Activated CD4-positive, alpha-beta T cell treated with anti-CD3 and anti-CD28 coated beads for 1 hour (primary cell): ENCODE measurements at places on chromosomes 7 and 10.

DNA sequence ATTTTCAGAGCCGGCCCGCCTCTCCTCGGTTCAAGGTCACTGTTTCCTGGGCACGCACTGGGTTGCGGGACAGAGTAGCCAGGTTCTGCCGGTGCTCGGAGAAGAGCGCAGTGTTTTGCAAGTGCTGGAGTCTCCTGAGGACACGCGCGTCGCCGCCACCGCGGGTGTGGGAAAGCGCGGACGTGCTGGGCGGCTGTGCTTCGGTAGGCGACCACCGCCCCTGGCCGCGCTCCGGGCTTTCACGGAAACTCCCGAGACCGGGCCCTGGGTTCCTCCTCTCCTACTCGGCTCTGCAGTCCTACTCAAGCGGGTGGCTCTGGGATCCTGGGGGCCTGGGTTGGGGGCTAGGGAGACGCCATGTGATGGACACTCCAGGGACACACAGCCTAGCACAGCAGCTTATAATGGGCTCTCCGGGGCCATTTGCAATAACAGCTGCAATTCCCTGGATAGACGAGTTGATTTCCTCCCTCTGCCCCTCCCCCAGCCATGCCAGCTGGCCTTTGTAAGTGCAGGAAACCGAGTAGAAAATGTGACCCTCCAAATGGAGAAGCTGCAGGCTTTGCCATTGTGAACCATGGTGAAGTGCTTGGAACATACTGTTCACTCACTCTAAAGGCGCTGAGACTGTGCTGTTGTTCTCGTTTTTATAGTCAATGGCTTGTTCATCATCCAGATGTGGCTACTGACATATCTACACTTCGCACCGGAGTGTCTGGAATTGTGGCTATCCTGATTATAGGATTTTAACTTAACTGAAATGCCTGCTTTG lies 2.1 kb downstream of the FRAT1 start:
- no peak for DNase-seq

DNA sequence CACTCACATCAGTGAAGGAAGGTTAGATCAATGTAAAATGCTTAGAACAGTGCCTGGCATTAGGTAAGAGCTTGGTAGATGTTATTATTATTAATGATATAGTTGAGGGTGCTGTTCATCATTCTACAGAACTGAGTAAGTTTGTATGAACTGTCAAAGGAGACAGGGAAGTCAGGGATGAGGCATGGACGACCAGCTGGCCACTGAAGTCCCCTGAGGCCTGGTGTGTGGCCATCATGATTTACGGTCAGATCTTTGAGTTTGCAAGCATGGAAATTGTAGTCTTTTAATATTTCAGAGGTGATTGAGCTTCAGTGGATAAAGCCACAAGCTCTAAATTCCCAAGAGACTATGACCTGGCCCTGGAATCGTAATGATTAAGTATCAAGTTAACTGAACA lies 6.9 kb downstream of the ARMC3 start:
- DNase-seq = no peak

- peak; percentile 73 for DNase-seq
Observed at GRCh38 chr7:7566651-7567611, at the start of gene MIOS. Gene MIOS (plus strand): TSS chr7:7566884. CDS start chr7:7572476, 5,592 bp downstream.

GRCh38 chr7:88071994-88072714 lies 138.1 kb downstream of the ADAM22 start:
- no peak for DNase-seq

DNA sequence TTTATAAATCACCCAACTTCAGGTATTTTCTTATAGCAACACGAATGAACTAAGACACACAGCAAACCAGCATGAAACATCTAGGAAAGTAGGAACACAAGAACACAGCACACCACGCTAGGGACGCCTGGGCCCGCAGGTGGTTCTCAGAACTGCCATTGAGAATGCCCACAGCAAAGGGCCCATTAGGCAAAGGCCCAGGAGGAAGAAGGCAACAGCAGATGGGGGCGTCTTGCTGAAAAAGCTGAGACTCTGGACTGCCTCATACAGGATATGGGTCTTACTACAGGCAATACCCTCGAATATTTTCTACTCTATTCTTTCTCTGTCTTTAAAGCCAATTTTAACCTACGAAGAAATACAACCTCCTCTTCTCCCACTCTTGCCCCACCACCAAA lies 77.3 kb downstream of the PARD3 start:
- no peak for DNase-seq

DNA sequence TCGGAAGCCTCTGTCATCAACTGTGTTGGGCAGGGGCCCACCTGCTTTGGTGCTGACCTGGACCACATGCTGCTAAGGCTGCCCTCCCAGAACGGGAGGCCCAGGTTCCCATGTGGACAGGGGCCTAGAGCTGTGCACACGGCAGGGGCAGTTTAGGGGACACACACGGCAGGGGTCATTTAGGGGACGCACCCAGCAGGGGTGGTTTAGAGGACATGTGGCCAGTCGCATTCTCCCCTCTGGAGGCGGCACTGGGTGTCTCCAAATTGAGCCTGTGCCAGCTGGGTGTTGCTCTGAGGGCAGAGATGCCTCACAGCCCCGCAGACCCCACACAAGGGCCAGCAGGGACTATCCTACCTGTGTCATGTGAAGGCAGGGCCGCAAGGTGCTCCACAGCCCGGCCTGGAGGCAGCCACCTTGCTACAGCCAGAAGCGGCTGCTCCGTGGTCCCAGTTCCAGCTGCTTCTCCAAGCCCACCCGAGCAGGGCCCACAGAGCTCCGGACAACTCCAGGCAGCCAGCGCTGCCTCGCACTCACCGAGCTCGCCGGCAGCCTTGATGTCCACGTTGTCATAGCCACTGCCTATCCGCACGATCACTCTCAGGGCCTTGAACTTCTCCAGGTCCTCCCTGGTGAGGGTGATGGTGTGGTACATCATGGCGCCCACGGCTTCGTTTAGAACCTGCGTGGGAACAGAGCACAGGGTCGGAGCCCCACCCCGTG lies 60.7 kb downstream of the ZRANB1 start:
- DNase-seq = peak; percentile 5

DNA sequence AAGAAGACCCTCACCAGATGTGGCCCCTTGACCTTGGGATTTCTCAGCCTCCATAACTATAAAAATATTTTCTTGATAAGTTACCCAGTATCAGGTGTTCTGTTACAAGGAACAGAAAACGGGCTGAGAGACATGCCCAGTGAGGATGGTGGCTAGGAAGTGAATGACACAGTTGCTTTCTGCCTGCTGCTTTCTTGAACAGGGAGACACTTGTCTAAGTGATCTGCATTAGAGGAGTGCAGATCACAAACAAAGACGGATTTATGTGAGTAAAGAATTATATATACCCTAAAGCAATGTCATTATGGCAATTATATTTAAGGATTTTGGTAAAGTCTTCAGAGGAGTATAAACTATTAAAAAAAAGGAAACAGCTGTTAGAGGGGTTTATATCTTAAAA lies 169.2 kb upstream of the AHR start:
- DNase-seq = no peak

DNA sequence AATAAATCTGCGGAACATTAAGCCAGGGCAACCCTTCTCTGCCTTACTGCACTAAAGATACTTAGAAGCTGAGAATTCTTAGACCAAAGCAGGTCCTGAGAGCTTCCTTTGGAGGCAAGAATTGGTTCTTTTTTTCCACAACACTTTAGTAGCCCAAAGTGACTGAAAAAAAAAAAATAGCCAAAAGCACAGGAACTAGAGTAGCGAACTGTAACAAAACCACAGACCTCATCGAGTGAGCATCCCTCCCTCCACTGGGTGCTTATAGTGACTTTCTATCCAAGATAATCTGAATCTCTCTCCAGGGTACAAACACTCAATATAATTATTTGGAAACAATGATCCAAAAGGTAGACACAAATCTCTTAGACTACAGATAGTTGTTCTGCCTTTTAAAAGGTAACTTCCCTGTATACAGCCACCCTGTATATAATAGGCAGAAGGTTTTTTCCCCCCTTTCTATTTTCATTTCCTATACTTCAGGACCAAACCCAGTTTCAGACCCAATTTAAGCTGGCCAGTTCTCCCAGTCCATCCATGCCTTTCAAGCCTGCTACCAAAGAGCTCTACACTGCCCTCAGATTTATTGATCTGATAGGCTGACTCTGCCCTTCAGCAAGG lies 31.6 kb upstream of the KCNIP2 start:
- no peak for DNase-seq

GRCh38 chr10:129845111-129845753 lies 118.8 kb downstream of the EBF3 start:
- DNase-seq = no peak

GRCh38 chr7:17041324-17041723 lies 159.5 kb upstream of the AGR3 start:
- no peak for DNase-seq

DNA sequence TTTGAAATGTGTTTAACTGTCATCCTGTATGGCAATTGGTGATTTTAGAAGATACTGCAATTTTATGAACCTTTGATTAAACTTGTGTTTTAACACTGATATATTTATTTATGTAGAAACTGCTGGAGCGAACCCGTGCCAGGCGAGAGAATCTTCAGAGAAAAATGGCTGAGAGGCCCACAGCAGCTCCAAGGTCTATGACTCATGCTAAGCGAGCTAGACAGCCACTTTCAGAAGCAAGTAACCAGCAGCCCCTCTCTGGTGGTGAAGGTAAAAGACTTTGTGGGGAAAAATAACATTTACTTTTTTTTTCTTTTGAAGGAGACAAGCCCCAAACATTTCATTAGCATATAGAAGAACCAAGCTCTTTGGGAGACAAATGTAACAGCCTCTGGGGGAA lies 6.5 kb downstream of the ANLN start:
- no peak for DNase-seq

GRCh38 chr7:151673216-151673615 lies 153.5 kb upstream of the RHEB start:
- no peak for DNase-seq

DNA sequence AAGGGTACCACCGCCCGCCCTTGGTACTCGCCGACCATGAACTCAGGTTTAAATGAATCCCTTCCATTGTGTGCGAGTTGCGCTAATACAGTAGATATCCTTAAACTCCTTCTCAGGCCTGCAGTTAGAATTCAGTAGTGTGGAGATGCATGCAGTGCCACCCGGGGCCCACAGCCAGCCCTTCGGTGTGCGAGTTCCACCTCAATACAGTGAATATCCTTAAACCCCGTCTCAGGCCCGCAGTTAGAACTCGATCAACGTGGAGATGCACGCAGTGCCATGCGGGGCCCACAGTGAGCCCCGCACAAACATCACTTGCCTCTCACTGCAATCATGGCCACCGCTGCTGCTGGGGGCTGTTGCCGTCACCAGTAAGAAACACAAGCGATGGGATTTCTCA lies 261.9 kb downstream of the MAD1L1 start:
- no peak for DNase-seq

DNA sequence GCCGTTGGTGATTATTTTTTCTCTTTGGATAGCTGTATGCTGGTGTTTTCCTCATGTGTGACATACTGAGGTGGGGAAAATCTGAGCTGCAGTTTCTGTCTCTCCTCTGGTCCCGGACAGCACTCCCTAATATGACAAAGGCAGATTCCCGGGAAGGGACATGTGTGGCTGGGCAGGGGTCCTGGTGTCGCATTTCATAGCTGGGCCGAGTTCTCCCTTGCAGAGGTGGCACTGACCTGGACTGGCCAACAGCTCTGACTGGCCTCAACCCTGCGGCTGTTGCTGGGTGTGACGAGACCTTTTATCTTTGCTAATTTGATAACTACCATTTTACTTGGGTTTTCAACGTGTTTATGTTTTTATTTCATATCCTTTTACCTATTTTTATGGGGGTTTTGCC lies 248.6 kb upstream of the TCERG1L start:
- DNase-seq = no peak

- no peak for DNase-seq
Observed at GRCh38 chr7:25844102-25844870, 307.7 kb upstream of the NFE2L3 start.

DNA sequence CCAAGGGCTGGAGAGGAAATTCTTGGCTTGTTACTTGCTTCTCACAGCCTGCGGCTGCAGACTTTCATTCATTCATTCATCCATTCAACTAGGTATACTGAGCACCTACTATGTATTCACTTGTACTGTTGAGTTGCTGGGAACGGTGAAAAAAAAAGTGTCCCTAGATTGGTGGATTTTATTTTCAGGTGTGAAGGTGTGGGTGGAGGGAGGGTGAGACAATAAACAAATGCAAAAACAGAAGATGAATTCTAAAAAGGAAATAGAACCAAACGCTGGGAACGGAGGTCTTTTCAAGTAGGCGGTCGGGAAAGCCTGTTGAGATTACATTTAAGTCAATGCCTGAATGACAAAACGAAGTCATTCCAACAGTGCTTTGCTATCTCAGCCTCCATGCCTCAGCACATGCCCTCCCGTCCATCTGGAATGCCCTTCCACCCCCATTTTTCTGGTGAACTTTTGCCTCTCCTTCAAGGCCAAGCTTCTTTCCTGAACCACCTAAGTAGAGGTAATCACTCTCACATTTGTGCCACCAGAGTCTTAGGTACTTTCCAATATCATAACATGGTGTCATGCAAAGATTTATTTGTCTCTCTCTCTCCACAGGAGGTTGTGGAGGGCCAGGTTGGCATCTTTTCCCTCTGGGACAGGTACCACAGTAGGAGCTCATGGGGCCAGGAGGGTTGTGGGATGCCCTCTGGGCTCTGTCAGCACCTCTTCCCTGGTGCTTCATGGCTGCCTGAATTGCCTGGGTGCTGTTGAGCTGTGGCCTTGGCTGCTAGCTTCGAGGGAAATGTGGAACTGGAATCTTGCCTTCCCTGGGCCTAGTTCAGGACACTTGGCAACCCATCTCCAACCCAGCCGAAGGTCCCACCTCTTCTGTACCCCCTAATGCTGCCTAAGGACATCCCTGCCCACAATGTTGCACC lies 5.5 kb downstream of the NKX2-3 start:
- no peak for DNase-seq

GRCh38 chr7:70539617-70540016 lies 592.3 kb upstream of the GALNT17 start:
- DNase-seq = no peak

DNA sequence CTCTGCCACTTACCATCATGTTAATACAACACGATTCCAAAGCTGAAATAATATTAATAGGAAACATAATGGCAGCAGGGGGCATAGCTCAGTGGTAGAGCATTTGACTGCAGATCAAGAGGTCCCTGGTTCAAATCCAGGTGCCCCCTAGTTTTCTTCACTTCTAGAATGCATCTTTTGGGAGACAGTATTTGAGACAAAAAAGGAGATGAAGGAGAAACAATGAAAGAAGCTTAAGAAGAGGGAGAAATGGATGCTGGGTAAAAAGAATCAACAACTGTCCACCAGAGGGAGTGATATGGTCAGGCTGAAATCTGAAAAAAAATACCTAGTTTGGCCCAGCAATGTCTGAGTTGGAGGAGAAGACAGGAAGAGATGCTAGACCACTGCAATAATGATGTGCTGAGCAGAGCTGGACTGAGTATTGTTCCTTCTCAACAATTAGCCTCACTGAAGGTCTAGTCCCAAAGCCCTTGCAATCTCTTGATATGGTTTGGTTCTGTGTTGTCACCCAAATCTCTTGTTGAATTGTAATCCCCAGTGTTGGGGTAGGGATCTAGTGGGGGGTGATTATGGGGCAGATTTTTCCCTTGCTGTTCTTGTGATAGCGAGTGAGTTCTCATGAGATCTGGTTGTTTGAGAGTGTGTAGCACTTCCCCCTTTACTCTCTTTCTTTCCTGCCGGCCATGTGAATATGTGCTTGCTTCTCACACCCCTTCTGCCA lies 48.3 kb downstream of the ZNF783 start:
- no peak for DNase-seq

- DNase-seq = no peak
Observed at GRCh38 chr7:156419782-156420181, 220.8 kb upstream of the RNF32 start.

- DNase-seq = no peak
Observed at GRCh38 chr10:16698461-16698860, 118.8 kb downstream of the RSU1 start.
